ENCODE measurements at places on chromosomes 3 and 15.

DNA sequence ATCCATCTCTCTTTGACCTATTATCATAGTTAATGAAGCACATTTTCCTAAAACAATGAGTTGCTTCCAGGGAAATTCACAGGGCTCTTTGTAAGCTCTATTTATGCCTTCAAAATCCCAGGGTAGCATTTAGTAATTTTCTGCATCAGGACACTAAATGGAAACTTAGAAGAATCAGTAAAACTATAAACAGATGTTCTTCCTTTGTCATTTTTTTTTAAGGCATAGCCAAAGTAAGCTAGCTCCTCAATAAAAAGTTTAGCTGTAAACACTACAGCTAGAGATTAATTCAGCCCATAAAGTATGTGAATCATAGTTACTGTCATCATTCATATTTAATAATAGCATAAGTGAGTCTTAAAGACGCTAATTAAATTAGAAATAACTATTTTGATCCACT lies 79.3 kb downstream of the RPL22L1 start:
- no peak for DNase-seq

- no peak for DNase-seq
Observed at GRCh38 chr15:42595626-42596240, 20.3 kb downstream of the STARD9 start.

- no peak for DNase-seq
Observed at GRCh38 chr15:51374131-51374530, 32.7 kb downstream of the GLDN start.

GRCh38 chr3:107315141-107315540 lies 62.1 kb upstream of the CCDC54 start:
- no peak for DNase-seq

DNA sequence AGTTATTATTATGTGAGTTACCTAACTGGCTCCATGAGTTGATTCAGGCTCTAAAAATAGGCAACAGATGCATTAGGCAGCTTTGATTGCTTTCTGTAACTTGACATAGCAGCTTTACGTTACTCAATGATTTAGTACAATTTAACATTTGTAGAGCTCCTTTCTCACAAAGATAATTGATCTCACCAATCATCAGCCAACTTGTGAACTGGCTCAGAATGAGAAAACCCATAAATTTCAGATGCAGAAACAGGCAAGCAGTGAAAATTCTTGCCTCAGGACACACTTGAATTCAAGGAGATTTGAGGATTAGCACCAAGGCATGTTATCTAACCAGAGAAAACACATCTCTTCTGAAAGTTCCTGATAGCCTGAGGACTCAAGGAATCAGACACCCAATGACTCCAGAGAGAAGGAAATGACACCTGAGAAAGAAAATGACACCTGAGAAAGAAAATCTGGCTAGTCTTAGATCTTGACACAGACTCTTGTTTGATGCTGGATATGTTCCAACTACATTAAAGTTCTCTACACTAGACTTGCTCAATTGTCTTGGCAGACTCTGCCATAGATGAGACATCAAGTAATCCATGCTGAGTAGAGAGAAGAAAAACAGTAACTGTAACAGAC lies 315.1 kb upstream of the CBLB start:
- DNase-seq: no peak

DNA sequence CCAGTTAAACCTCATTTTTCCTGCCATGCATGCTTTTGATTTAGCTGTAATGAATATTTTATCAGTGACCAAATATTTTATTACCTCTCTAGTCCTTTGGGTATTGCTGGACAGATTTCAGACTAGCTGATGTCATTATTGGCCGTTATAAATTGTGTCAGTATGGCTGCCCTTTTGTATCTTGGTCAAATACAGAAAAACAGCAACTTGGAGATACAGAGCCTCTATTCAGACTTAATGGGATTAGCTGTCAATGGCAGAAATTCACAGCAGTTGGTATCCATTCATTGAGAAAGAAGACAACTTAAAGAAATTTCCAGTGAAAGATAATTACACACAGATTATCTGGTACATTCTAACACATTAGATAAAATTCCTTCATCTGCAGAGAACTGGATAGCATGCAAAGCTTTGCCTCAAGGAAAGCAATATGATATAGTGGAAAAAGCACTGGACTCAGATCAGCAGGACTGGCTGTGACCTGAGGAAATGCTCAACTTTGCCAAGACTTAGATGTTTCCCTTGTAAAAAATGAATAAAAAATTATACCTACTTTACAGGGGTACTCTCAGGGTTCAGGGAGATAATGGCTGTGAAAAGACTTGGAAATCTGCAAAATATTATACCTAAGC lies 20.8 kb downstream of the COL6A6 start:
- DNase-seq: no peak

- DNase-seq: no peak
Observed at GRCh38 chr3:101944308-101944707, 95.0 kb downstream of the NFKBIZ start.

DNA sequence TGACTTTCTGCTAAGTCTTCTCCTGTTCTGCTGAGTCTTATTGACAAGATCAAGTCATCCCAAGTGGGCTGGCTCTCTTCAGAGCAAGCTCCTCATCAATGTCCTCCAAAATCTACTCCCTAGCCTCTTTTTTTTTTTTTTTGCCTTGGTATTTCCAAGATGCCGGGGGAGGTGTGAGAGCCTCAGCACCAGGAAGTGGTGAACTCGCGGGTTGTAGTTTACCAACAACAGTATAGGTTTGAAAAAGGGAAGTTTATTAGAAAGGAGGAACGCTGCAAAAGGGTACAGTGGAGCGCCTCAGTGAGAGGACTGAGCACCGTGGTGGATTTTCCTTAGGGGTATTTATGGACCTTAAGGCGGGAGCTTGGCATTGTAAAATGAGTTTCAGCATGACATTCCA lies 94.3 kb upstream of the SGO1 start:
- no peak for DNase-seq

DNA sequence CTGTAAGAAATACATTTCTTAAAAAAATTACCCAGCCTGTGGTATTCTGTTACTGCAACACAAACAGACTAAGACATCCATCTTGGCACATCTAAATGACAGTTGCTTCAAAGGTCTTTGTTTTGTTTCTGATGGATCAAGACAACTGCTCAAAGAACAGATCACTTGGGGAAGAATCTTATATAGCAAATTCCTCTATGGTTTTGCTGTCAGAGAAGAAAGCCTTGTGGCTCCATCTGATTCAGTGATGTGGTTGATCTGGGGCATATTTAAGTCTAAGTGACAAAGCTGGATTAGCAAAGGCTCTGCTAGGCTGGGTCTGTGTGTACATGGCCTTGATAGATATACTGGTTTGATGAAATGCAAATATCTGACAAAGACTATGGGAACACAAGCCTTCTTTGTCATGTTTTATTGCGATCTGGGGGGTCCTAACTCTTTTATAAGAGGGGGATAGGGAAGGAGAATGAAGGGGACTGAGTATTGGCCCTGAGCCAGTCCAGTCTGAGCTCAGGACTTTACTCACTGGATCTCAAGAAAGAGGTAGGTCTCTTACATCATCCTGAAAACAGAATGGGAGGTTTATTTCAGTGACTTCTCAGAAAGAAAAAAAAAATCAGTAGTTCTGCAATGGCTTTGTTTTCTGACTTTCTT lies 14.3 kb upstream of the LIMD1 start:
- no peak for DNase-seq

GRCh38 chr3:33786565-33787327 lies 11.7 kb upstream of the PDCD6IP start:
- DNase-seq: no peak

DNA sequence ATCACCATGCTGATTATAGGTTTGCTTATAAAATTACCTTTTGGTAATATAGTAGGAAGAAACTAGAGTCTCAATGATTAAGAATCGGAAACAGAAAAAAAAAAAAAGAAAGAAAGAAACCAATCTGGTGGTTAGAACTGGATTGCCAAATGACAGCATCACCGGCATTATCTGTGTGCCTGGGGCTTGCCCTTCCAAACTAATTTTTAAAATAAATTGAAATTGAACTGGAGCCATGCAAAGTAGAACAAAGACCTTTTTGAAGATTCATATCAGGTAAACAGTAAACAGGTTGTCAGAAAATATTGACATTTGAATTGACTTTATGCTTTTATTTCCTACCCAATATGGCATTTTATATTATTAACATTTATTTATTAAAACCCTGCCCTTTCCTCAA lies 11.2 kb upstream of the CPB1 start:
- DNase-seq: no peak

GRCh38 chr15:89817701-89818280 lies 3.1 kb upstream of the ANPEP start:
- no peak for DNase-seq

DNA sequence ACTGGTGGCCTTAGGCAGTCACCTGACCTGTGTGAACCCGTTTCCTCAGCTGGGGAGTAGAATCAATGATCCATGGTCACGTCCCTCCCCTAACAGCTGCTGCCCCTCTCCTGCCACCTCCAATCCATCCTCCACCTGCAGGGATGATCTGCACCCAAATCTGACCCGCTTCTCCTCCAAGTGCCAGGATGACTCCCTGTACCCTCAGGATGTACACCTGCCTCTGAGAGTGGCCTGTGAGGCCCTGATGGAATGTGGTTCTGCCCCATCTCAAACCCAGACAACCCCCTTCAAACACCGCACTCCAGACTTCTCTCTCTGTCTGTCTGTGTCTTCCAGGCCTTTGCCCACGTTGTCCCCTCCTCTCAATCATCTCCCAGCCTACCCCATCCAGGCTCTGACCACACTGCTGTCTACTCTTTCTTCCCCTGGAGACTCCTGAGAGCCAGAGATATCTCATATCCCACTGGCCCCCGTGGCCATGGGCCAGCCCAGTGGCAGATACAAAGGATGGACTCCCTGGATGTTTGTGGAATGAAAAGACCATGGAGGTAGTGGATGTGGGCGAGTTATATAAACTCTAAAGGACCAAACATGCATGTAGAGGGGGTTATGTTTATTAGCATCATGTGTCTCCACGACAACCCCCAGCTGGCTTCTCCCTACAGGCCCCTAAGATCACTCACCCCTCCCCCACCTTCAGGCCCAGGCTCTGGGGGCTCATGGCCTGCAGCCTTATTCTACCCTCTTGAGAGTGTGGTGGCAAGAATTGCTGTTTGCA lies 84.9 kb downstream of the SMAD6 start:
- no peak for DNase-seq
